Type B pancreatic cell (in vitro differentiated cells): ENCODE measurements at places on chromosomes 7 and 10. TPM values are rescaled to one million over a fixed set of nuclear protein-coding genes. Genes with fewer than 3 reads are reported as not detected.

WDR86 gene
- total RNA-seq, result 13.0 and 83.0 TPM in 2 replicates

MKRN1 gene
- 98.6 and 127 TPM in 2 replicates for total RNA-seq

DNA sequence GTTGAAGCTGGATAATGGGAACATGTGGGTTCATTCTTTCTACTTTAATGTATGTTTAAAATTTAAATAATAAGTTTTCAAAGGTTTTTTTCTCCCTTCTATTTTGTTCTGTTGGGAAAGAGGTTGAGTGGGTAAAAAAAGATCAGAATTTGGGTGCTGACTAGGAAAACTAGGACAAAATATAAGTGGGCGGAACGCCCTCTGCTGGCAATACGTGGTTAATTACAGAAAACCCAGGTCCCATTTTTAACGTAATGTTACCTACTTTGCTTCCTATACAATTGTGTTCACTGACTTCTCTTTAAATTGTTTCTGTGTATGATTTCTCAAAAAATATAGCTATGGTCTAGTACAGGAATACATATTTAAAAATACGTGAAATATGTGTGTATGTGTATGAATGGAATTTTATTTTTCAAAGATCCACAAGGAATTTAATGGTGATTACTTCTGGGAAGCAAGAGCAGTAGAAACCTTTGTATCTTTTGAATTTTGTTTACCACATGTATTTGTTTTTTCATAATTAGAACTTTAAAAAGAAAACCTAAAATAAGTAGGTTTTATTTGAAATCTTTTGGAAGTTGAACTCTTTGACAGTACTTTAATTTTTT lies 8.7 kb downstream of the ECD start:
- H3K36me3 ChIP-seq, result peaks cover 39% of the 10 kb centered on the region
- H3K4me3 ChIP-seq, result no peak overlapping the region
- no peak for DNase-seq
- H3K27ac ChIP-seq, result peak overlapping the region; percentile 22
- H3K27me3 ChIP-seq, result no peaks in the 10 kb centered on the region

- H3K27me3 ChIP-seq, result no peaks in the 10 kb centered on the region
- H3K36me3 ChIP-seq, result no peaks in the 10 kb centered on the region
- no peak overlapping the region for H3K4me3 ChIP-seq
- H3K27ac ChIP-seq, result no peak overlapping the region
- no peak for DNase-seq
Observed at GRCh38 chr7:84389242-84389641, 194.7 kb upstream of the SEMA3A start.

SLC25A40 gene
- 12.9 and 21.9 TPM in 2 replicates for total RNA-seq

PDK4 gene
- 11.7 and 18.3 TPM in 2 replicates for total RNA-seq

GRCh38 chr10:11440250-11441150 lies 170.9 kb downstream of the USP6NL start:
- no peak overlapping the region for H3K27ac ChIP-seq
- no peak overlapping the region for H3K4me3 ChIP-seq
- no peaks in the 10 kb centered on the region for H3K36me3 ChIP-seq
